ENCODE measurements at places on chromosomes 6 and 20. TPM values are rescaled to one million over a fixed set of nuclear protein-coding genes. Genes with fewer than 3 reads are reported as not detected.

The KIAA1755 gene
- total RNA-seq = 4.1 TPM

The EDN1 gene
- total RNA-seq = 5.8 TPM

The CLVS2 gene
- 0.09 TPM for total RNA-seq

The REV3L gene
- total RNA-seq = 44.4 TPM

The BPIFB1 gene
- not detected for total RNA-seq

The DOK5 gene
- total RNA-seq = not detected

The COL12A1 gene
- total RNA-seq = 65.9 TPM

The IL20RA gene
- 0.47 TPM for total RNA-seq

The BLOC1S5 gene
- total RNA-seq = 11.6 TPM

The ULBP1 gene
- not detected for total RNA-seq

The ID4 gene
- total RNA-seq = 9.1 TPM

The BTN3A1 gene
- 34.9 TPM for total RNA-seq

The CENPW gene
- not detected for total RNA-seq

The BCAS1 gene
- total RNA-seq = 35.0 TPM

The PSORS1C1 gene
- 22.0 TPM for total RNA-seq

The SLC44A4 gene
- total RNA-seq = 428 TPM

The TNFRSF6B gene
- 2.7 TPM for total RNA-seq

The ZNF391 gene
- total RNA-seq = 0.47 TPM

The GNRH2 gene
- not detected for total RNA-seq

The TOP1 gene
- total RNA-seq = 38.1 TPM

The MMUT gene
- total RNA-seq = 24.5 TPM

The RCAN2 gene
- total RNA-seq = 4.7 TPM

The SLPI gene
- total RNA-seq = 8.3 TPM
